ENCODE measurements at places on chromosomes 5 and 9.

GRCh38 chr5:120517607-120518252, 53.6 kb downstream of the PRR16 start:
- no peak for DNase-seq

- DNase-seq: no peak
Measured at GRCh38 chr5:75054134-75054930, 2.0 kb upstream of the GCNT4 start.

- DNase-seq: no peak
Measured at GRCh38 chr9:125463926-125464325, 202.3 kb downstream of the GAPVD1 start.

DNA sequence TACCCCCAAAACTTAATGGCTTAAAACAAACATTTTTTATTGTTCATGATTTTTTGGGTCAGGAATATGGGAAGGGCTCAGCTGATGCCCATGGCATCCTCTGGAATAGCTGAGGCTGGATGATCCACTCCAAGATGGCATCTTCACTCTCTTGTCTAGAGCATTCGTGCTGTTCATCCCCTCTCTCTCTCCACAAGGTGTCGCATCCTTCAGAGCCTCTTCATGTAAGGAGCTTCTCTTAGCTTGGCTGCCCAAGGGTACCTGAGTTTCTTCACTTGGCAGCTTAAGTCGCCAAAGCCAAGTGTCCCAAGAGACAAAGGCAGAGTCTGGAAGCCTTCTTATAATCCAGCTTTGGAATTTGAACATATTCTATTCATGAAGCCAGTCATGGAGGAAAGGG, 294.7 kb downstream of the CHSY3 start:
- no peak for DNase-seq

DNA sequence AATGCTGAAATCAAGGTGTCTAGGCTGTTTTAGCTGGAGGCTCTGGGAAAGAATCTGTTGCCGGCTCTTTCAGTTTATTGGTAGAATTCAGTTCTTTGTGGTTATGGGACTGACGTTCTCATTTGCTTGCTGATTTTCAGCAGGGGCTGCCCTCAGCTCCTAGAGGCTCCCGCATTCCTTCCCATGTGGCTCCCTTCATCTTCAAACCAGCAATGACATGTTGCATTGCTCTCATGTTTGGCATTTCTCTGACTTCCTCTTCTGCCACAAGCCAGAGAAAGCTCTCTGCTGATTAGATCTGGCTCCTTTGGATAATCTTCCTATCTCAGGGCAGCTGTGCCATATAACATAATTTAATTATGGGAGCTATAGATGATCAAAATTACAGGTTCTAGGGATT, 360.3 kb downstream of the LRRC70 start:
- DNase-seq: no peak

DNA sequence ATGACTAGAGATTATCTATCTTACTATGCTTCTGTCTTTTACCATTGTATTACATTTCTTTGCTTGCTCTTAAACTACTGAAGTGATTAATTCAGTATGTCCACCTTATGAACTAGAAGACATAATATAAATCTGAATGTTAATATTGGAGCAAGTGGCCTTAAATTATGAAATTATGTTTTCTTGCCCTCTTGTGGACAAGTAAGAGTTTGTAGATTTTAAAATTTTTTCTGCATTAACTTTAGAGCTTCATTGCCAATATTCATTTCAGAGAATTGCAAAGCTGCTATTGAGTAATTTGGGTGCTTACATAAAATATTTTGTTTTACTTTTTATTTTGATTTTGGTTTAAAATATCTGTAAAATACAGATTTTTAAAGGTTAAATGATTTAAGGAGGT, 55.3 kb downstream of the RANBP17 start:
- no peak for DNase-seq
